ENCODE measurements at places on chromosomes 6 and 20. TPM values are rescaled to one million over a fixed set of nuclear protein-coding genes. Genes with fewer than 3 reads are reported as not detected.

DNA sequence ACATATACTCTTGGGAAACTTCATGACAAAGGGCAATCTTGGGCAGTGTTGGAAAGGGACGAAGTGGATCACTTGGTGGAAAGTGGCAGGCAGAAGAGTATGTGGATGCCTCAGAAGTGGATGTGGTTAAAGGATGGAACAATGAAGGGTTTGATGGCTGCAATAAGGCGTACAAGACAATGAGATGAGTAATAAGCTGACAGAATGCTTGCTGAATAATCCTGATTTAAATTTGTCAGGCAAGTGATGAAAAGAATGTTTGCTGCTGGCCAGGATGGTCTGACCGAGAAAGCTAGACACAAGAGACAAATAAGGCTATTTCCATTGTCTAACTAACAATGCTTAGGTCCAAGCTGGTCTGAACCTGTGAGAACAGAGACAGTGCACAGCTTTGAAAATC, 61.6 kb upstream of the CEP85L start:
- no peak overlapping the region for H3K4me3 ChIP-seq
- H3K36me3 ChIP-seq, result no peaks in the 10 kb centered on the region
- no peaks in the 10 kb centered on the region for H3K27me3 ChIP-seq
- no peak overlapping the region for H3K27ac ChIP-seq
- DNase-seq, result no peak

DNA sequence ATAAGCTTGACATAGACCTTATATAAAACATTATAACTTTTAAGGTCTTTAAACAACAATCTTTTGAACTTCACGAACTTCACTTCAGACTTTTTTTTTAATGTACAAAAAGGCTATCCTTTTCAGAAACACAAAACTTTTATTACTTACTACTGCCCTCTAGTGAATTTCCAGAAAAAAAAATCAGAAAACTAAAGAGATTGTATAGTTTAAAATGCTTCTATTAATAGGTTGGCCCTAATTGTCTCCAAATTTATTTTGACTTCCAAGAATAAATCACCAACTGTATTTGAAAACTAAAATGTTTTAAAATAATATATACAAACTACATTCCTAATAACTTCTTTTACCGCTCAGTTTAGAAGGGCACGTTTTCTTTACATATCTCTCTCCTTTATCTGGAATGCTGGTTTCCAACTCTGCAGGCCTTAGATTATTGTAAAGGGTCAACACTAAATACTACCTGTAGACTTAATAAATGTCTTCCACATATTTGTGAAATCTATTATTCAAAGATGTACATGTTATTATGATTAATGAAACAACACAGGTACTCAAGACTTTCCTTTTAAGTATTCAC, 66.8 kb downstream of the LMBRD1 start:
- no peaks in the 10 kb centered on the region for H3K27me3 ChIP-seq
- no peak for DNase-seq
- no peaks in the 10 kb centered on the region for H3K36me3 ChIP-seq

DNA sequence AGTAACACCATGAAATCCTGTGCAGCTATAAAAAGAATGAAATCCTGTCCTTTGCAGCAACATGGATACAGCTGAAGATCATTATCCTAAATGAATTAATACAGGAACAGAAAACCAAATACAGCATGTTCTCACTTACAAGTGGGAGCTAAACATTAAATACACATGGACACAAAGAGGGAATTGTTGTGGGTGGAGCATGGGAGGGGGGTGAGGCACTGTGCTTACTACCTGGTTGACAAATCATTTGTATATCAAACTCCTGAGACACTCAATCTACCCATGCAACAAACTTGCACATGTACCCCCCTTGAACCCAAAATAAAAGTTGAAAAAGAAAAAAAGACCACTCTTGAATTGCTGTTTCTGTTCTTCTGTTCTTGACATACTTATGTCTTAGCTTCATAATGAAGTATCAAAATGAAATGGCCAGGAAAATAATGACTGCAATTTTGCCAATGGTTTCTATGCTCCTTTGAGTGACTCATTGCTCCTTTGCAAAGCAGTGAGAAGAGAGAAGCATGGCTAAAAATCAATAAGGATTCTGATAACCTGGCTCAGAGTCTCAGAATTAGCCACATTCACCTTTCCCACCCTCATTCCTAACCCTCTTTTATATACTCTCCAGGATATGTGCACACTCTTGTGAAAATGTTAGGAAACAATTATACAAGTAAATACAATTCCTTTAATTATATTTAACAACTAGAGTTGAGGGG, 71.0 kb downstream of the CYP39A1 start:
- H3K4me3 ChIP-seq, result no peak overlapping the region
- DNase-seq, result no peak
- H3K27ac ChIP-seq, result no peak overlapping the region
- no peaks in the 10 kb centered on the region for H3K4me1 ChIP-seq
- no peaks in the 10 kb centered on the region for H3K27me3 ChIP-seq
- no peaks in the 10 kb centered on the region for H3K36me3 ChIP-seq

DNA sequence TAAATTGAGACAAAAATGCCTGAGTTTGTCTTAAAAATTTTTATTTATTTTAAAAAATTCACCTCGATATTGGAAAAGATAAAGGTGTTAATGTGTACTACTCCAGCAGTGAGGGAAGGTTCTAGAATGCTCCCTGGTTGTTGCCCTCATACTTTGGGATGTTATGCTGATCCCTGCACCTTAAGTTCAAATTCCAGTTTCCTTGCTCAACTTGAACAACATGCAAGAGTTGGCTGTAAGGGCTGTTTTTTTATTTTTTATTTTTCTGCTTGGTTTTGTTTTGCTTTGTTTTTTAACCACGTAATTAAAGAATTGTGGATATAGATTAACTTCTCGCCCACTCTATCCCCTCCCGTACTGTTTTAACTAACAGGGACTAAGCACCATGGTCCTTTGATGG, 158.7 kb upstream of the CITED2 start:
- DNase-seq, result no peak
- no peak overlapping the region for H3K27ac ChIP-seq
- no peaks in the 10 kb centered on the region for H3K27me3 ChIP-seq
- no peaks in the 10 kb centered on the region for H3K36me3 ChIP-seq
- H3K4me3 ChIP-seq, result no peak overlapping the region
- no peaks in the 10 kb centered on the region for H3K4me1 ChIP-seq

- DNase-seq, result no peak
- H3K4me3 ChIP-seq, result no peak overlapping the region
- H3K4me1 ChIP-seq, result no peaks in the 10 kb centered on the region
- no peak overlapping the region for H3K27ac ChIP-seq
Measured at GRCh38 chr20:1252416-1252815, 13.7 kb upstream of the SNPH start.

GRCh38 chr6:24974182-24975171, 38.7 kb upstream of the RIPOR2 start:
- DNase-seq, result no peak
- no peaks in the 10 kb centered on the region for H3K27me3 ChIP-seq
- H3K36me3 ChIP-seq, result no peaks in the 10 kb centered on the region
- H3K4me3 ChIP-seq, result no peak overlapping the region

GRCh38 chr6:79778816-79779215, 147.7 kb downstream of the SH3BGRL2 start:
- no peak overlapping the region for H3K27ac ChIP-seq
- no peak overlapping the region for H3K4me3 ChIP-seq
- no peaks in the 10 kb centered on the region for H3K4me1 ChIP-seq

- no peaks in the 10 kb centered on the region for H3K36me3 ChIP-seq
- DNase-seq, result no peak
- H3K4me1 ChIP-seq, result no peaks in the 10 kb centered on the region
- no peak overlapping the region for H3K4me3 ChIP-seq
- no peak overlapping the region for H3K27ac ChIP-seq
- no peaks in the 10 kb centered on the region for H3K27me3 ChIP-seq
Measured at GRCh38 chr6:19309661-19310060, 527.5 kb upstream of the ID4 start.

DNA sequence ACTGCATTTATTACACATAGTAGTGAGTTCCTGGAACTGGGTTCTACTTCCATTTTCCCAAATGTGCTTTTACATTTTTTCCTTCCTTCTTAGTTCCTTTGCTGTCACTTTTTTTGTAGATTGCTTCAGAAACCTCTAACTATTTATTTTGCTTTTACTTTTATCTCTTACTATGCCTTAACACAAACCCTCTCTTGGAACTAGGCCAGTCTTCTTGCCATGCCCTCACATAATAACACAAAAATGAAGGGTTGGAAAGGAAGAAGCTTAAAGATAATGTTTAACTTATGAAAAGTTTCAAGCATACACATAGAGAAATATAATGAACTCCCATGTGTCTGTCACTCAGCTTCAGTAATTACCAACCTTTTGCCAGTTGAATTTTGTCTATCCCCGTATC, 27.1 kb downstream of the TOP1 start:
- no peak overlapping the region for H3K27ac ChIP-seq
- H3K27me3 ChIP-seq, result no peaks in the 10 kb centered on the region
- no peaks in the 10 kb centered on the region for H3K36me3 ChIP-seq
- no peak for DNase-seq
- no peak overlapping the region for H3K4me3 ChIP-seq

DNA sequence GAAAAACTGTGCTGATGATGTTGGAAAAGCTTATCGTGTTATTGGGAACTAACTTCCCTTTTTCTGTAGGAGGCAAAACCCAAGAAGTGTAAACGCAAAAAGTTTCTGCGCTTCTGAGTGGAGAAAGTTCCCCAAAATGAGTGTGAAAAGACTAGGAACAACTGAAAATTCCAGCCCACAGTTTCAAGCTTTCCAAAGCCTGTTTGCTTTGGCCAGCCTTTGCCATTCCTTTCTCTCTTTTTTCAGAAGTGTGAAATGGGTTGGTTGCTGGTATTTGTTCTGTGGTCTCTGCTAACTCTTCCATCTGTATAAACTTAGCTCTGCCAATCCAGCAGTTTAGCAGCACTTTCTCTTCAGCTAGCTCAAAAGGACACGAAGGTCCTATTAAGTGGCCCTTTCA, 491.3 kb downstream of the MAFB start:
- H3K4me3 ChIP-seq, result no peak overlapping the region
- H3K36me3 ChIP-seq, result no peaks in the 10 kb centered on the region
- DNase-seq, result no peak
- no peak overlapping the region for H3K27ac ChIP-seq
- H3K27me3 ChIP-seq, result no peaks in the 10 kb centered on the region

GRCh38 chr6:52566201-52566600, 10.7 kb downstream of the TRAM2 start:
- H3K36me3 ChIP-seq, result no peaks in the 10 kb centered on the region
- no peaks in the 10 kb centered on the region for H3K27me3 ChIP-seq
- peaks cover 35% of the 10 kb centered on the region for H3K4me1 ChIP-seq
- DNase-seq, result no peak
- no peak overlapping the region for H3K27ac ChIP-seq

The PDE10A gene
- polyA plus RNA-seq, result 1.1 TPM

The HCRTR2 gene
- not detected for polyA plus RNA-seq

The DOK5 gene
- 9.1 TPM for polyA plus RNA-seq

The CD93 gene
- 9.5 TPM for polyA plus RNA-seq
